Neural crest cell (in vitro differentiated cells): ENCODE measurements at places on chromosomes 4 and X. TPM values are rescaled to one million over a fixed set of nuclear protein-coding genes. Genes with fewer than 3 reads are reported as not detected.

SHISA3 gene
- total RNA-seq: 24.2 and 25.4 TPM in 2 replicates

SOWAHB gene
- total RNA-seq: not detected in 2 replicates

SPANXA1 gene
- not detected in 2 replicates for total RNA-seq

DNA sequence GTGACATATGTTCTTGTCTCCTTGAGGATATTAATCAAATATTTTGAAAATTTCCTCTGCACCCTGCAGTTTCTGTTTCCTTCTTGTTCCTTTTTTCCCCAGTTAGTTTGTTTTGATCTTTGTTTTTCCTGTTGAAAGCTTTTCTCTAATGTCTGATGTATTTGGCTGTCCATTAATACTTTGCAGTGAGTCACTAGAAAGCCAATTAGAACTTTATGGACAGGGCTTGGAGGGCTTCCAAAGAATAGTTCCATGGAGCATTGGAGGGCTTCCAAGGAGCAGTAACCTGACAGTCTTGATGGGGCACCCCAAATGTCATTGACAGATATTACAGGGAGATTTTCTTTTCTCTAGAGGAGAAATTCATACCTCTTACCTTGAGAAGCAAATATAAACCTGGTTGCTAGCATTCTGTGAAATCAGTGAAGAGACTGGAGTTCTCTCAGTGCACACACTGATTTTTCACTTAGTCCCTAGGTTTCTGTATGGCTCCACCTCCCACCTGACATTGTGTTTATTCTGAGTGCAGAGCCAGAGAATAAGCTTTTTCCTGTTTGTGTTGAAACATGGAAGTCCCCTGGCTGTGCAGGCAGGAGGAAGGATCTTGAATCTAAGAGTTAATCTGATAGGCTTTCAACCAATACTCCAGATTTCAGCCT is 26.5 kb downstream of the SPARCL1 start:
- no peak for DNase-seq

DNA sequence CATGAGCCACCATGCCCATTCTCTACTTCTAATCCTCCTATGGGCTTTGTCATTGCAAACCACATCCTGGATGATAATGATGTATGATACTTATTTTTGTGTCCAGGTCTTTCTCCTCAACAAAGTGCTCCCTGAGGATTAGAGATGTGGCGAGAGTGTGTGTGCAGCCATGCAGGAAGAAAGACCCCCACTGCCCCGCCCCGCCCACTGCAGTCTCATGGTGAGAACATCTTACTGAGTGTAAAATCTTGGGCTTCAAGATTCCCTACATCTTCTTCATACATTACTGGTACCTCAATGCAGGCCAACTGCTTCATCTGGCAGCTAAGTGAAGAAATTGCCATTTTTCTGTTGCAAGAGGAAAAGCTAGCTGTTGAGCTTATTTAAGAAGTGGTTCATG is 25.9 kb upstream of the MAP3K15 start:
- no peak for DNase-seq

- DNase-seq: no peak
These were observed 514 bp downstream of the FANCB start for GRCh38 chrX:14872355-14872754.

DNA sequence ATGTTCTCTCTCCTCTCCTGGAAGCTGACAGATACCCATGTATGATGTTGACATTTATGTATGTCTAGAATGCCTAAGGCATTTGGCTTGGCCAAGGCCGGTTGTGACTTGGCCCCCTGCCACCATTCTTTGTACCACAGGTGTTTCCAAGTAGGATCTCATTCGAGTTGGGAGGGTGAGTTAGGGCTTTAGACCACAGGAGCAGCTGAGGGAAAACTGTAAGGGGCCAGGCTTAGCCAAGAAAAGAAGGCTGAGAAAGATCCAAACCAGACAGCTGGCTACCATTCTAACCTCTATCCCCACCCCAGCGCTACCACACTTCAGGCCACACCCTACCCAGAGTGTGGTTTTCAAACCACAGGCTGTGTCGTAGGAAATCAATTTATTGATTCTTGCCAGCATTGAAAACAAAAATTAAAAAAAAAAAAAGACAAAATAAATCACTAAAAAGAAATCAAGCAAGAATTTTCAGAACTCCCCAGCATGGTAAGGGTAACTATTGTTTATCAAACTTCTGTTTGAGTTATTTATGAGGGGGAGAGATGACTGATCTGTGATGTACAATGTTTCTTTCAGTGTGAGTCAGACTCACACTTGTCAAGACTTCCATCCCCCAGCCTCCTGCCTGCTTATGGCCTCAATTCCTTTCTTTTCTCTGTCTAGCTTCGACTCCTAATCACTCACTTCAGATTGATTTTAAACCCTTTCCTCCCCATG is 9.9 kb downstream of the TMSB4X start:
- no peak for DNase-seq

DNA sequence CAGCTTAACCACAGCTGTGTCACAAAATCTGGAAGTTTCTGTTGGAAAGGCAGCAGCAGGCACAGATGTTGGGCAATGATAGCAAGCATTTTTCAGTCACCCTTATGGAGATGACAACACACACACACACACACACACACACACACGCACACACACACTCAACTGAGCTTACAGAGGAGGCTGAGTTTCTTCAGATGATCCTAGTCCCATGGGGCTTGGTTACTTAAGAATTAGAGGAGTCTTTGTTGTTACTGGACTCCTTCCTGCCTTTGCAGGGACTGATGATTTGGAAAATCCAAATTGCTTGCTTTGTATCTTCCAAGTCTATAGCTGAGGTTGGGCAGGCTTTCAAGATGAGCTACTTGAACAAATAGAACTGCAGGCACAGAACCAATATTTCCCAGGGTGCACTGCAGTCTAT is 740.1 kb upstream of the PITX2 start:
- DNase-seq: no peak

DNA sequence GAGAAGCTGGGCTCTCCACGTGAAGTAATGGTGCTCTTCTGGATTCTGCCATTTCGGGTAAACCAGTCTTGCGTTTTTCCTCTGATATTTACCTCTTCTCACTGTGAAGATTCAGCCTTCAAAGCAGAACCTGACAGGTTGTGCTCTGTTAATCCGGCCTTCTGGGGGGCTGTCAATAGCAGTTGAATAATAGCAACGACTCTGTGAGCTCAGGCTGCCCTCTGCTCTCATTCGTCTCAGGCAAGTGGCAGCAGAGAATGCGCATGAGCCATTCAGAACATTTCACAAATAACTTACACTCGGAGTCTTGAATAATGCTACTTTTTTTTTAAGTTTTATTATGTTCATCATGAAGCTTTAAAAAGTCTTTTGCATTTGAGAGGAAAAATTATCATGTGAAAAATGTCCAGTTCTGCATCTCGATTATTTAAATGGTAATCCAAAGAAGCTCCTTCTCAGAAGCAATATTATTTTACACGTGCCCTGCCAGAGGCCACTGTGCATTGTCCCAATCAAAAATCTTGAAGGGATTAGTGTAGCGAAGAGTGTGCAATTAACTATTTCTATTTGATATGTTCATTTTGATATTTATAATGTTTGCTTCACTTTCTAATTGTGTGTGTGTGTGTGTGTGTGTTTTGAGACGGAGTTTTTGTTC is 354.2 kb upstream of the FAT1 start:
- DNase-seq: no peak

- DNase-seq: peak; percentile 38
These were observed 5.6 kb upstream of the CT47C1 start for GRCh38 chrX:119067023-119067739.

GRCh38 chrX:110258552-110258951 is 59.3 kb downstream of the AMMECR1 start:
- DNase-seq: no peak

DNA sequence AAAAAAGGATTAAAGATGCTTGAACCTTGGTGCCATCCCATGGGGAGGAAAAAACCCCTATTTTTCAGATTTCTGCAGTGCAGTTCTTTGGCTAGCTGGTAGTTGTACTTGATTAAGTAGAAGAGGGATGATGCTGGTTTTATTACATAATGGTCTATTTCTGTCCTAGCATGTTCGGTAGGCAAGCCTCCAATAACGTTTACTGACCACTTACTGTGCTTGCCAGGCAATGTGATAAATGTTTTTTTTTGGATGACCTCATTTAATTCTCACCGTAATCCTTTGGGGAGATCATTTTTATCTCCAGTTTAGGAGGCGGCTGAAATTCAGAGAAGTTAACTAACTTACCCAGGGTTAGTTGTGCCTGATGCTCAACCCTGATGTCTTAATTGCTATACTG is 92.1 kb upstream of the RPA4 start:
- no peak for DNase-seq

- no peak for DNase-seq
These were observed 31.6 kb downstream of the ADH7 start for GRCh38 chr4:99403380-99404184.

DNA sequence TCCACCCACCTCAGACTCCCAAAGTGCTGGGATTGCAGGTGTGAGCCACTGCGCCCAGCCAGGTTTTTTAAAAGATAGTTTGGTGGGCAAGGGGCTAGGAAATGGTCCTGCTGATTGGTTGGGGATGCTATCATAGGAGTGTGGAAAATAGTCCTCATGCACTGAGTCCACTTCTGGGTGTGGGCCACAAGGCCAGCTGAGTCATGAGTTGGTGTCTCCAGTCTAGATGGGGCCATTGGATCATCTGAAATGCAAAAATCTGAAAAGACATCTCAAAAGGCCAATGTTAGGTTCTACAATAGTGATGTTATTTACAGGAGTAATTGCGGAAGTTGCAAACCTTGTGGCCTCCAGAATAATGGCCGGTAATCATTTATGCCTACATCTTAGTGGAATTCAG is 221.1 kb downstream of the ZNF674 start:
- no peak for DNase-seq

DNA sequence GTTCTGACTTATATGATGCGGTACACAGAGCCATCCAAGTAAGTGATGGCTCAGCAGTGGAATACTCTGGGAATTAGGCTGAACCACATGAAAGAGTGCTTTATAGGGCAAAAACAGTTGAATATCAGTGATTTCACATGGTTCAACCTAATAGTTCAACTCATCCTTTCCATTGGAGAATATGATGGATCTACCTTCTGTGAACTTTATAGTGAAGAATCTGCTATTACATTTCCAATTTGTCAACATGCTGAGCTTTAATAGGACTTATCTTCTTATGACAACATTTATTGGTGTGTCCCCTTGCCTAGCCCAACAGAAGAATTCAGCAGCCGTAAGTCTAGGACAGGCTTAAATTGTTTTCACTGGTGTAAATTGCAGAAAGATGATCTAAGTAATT is 15.4 kb upstream of the AFP start:
- DNase-seq: no peak

DNA sequence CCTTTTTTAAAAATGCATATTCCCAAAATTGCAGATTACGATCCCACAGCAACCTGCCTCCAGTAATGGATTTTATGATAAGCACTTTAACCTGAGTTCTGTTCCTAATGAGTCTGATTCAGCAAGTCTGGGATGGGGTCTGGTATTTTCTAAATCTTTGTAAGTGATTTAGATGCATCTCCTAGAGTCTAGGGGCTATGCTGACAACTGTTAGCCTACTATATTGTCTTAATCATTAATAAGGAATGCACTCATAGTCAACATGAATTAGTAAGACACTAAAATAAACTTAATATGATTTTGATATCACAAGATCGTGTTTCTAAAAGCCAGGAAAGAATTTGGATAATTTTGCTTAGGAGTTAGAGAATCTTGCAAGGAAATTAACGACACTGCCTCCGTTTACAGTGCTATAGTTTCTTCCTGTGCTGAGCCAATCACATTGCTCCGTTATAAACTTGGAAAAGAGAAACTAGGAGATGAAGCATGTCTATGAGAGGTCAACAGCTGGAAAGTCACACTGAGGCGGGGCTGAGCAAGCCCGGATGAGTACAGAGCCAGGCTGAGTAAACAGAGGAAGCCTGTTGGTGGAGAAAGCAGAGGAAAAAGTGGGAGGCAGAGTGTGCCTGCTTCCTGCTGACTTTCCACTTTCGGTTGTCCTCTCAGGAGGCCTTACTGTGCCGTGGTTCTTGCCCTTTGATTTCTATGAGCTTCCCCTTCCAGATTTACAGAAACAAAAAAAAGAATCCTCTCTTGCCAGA is 5.4 kb downstream of the SCARB2 start:
- no peak for DNase-seq

- DNase-seq: no peak
These were observed 152.3 kb downstream of the PPARGC1A start for GRCh38 chr4:23737571-23737970.
